Type B pancreatic cell (in vitro differentiated cells): ENCODE measurements at places on chromosomes 4 and X. TPM values are rescaled to one million over a fixed set of nuclear protein-coding genes. Genes with fewer than 3 reads are reported as not detected.

Gene CBR4
- total RNA-seq, result 25.8 and 42.6 TPM in 2 replicates

Gene FBXW7
- 49.3 and 53.0 TPM in 2 replicates for total RNA-seq

Gene TMSB15C
- total RNA-seq, result 4.4 and 16.5 TPM in 2 replicates

Gene WNK3
- total RNA-seq, result 8.1 and 18.5 TPM in 2 replicates

Gene FAM3A
- total RNA-seq, result 34.1 and 35.9 TPM in 2 replicates

Gene DIPK2B
- total RNA-seq, result not detected in 2 replicates

GRCh38 chr4:36493251-36493650, 211.8 kb downstream of the DTHD1 start:
- no peak for DNase-seq

DNA sequence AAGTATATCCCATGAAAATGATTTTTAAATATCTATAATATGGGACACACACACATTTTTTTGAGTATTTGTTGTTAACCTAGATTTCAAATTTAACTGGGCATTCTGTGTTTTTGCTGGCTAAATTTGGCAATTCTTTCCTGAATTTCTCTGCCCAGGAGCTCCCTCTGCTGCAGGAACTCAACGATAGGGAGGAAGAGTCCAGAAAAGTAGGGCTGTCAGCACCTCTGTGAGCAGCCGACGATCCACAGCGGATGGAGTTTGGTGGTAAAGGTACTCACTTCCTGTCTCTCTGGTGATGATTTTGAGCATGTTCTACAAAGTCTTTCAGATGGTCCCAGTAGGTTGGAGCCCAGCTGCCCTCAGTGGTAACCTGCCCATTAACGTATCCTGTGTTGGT, 23.1 kb upstream of the TMEM184C start:
- no peak for DNase-seq

- no peak for DNase-seq
Observed at GRCh38 chr4:17188547-17189400, 290.3 kb upstream of the LDB2 start.

DNA sequence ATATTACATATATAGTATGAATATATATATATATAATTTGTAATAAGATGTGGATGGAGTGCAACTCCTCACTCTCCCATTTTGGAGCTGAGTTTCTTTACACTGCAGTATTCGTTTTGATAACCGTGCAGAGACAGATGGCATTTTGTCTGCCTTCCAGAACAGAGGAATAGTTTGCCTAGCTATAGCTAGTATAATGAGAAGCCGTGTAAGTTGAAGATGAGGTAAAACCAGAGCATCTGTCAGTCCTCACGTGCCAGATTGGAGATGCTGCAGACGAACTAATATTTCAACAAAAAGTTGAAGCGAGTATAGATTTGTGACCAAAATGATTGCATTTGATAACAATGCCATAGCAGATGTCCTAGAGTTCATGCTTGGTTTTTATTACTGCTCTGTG, 180.6 kb downstream of the FMR1NB start:
- DNase-seq, result no peak

DNA sequence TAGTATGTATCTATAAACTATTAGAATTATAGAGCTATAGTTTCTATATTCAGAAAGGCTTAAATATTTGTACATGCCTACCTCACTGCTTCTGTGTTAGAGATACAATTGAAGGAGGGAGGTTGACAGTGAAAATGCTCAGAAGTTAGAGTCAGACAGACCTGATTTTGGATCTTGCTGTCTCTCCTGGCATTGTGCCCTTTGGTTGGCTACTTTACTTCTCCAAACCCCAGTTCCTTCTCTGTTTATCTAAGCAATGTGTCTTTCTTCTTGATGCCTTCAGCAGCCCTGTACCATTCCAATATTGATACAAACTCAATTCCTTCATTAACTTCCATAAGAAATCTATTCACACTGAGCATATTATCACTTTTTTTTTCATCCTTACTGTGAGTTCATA, 28.7 kb downstream of the CCNG2 start:
- DNase-seq, result no peak

- no peak for DNase-seq
Observed at GRCh38 chr4:25788703-25789238, 74.0 kb downstream of the SEL1L3 start.

DNA sequence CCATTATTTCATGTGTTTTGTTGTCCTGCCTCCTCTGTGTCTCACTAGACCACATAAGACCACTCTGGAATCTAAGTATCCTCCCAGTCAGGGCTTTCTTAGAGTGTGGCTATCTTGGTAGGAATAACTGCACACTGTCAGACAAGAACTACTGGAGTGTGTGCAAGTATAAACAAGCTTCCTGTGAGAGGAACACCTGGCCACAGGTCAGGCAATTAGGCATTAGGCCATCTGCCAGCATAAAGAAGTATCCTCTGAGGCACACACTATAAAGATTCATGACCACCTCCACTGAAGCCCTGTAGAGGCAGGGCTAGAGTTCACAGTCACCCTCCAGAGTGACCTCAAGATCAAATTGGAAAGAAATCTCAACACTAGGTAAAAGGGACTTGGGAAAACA, 507.0 kb upstream of the PABPC4L start:
- DNase-seq, result no peak

GRCh38 chrX:42398967-42399631, 378.9 kb downstream of the PPP1R2C start:
- DNase-seq, result no peak

- DNase-seq, result no peak
Observed at GRCh38 chr4:118729287-118730286, 44.4 kb downstream of the METTL14 start.

DNA sequence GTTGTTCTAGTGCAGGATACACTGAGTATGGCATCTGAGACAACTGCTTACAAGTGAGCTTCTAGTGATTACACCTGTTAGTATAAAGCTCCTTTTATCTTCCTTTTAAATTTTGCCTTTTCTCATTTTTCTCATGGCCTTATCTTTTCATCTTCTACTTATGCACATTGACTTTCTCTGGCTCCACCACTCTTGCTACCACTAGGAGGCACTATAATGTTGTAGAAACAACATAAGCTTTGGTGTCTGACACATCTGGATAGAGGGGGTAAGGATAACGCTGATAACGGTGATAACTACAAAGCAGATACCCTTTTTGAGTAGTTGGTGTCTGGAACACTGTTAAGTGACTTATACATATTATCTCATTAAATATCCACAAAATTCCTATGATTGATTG, 187.4 kb upstream of the TEX13C start:
- DNase-seq, result no peak

GRCh38 chr4:85715991-85716737, 241.2 kb downstream of the ARHGAP24 start:
- DNase-seq, result no peak

DNA sequence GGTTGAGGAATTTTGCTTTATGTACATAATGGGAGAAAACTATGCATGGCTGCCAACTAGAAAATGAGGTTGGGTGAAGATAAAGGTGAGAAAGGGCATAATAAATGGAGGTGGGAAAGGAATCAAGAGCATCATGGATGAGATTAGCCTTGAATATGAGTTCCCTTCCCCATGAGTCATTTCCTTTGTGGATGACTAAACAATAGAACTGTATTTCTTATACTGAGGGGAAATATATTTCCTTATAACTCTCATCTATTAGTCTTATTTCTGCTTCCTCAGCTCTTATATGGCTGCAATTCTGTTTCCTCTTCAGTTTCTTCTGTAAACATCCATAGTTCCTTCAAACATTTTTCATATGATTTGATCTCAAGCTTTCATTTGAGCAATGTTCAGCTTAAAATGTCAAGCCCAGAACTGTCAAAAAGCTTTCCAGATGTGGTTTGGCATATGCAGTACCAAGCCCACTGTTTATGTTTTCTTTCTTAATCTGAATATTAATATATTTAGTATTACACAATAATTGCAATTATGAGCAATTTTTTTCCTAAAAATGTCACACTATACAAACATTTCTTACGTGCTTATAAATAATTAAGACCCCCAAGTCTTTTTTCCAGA, 100.7 kb upstream of the GRPR start:
- no peak for DNase-seq

DNA sequence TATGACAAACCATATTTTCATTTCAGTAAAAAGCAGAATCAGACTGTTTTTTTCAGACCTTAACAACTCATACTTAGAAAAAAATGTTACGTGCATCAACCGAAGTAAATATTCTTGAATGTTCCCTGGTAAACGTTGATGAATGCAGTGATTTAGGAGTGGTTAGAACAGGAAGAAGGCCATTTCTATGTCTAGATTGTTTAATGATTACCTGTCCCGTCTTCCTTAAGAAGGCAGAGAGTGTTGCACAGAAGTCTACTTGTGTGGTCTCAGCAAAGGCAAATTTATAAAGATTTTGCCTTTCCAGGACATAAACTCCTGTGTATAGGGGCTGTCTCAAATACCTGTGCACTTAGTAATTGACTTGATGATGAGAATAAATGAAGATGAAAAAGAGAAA, 134.5 kb downstream of the MGST2 start:
- DNase-seq, result no peak

DNA sequence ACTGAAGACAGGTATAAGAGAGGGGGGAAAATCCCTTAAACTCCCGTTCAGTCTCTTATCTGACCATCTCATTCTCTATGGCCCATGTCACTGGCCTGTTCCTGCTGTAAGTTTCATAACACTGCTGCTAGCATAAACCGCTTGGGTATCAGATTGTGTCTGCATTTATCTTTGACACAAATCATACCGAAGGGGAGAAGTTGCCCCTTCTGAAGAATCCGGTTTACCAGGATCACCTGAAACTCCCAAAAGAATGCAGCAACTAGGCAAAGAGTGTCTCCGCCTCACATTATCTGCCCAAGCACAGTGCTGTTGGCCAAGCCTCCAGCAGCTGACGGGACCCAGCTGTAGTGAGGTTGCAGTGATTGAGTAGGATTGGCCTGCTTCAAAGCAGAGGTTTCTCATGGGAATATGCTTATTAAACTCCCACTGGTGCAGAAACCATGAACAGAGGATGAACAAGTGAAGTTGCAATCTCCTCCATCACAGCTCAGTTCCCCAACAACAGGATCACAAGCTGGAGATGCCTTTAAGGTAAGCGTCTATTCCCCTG, 71.3 kb upstream of the PUDP start:
- DNase-seq, result no peak

DNA sequence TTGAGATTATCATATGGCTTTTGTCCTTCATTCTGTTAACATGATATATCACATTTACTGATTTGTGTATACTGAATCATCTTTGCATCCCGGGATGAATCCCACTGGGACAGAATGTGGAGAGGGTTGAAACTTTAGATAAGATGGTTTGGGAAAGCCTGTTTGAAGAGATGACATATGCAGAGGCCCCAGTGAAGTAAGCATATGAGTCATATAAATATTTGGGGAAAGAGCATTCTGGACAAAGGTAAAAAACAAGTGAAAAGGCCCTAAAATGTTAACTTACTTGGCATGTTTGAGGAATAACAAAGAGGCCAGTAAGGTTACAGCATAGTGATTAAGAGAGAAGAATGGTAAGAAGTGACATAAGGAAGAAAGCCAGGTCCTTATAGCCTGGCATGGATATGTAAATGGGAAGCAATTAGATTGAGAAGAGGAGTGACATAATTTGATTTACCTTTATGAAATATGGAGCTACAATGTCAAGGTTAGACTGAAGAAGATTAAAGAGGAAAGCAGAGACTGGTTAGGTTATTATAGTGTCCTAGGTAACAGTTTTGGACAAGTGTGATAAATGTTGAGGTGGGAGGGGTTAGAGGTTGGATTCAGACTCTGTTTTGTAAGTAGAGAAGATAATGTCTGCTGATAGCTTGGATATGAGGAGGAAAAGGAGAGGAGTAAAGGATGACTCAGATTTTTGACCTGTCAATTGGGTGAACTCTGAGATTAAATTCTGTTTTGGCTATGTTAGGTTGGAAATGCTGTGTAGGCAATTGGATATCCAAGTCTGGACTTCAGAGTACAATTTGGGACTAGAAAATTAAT, 54.6 kb upstream of the DRP2 start:
- DNase-seq, result no peak

GRCh38 chr4:147707892-147708672, 23.8 kb upstream of the ARHGAP10 start:
- no peak for DNase-seq

- DNase-seq, result no peak
Observed at GRCh38 chrX:9846631-9847030, 60.4 kb downstream of the SHROOM2 start.

GRCh38 chr4:77065382-77065781, 10.4 kb downstream of the CCNI start:
- DNase-seq, result no peak
